ENCODE measurements at places on chromosomes 11 and 22.

GRCh38 chr11:31817054-31817620, 6.0 kb upstream of the PAX6 start:
- no peak for DNase-seq

- DNase-seq = no peak
Observed at GRCh38 chr22:43996170-43996980, 27.7 kb upstream of the PARVB start.

DNA sequence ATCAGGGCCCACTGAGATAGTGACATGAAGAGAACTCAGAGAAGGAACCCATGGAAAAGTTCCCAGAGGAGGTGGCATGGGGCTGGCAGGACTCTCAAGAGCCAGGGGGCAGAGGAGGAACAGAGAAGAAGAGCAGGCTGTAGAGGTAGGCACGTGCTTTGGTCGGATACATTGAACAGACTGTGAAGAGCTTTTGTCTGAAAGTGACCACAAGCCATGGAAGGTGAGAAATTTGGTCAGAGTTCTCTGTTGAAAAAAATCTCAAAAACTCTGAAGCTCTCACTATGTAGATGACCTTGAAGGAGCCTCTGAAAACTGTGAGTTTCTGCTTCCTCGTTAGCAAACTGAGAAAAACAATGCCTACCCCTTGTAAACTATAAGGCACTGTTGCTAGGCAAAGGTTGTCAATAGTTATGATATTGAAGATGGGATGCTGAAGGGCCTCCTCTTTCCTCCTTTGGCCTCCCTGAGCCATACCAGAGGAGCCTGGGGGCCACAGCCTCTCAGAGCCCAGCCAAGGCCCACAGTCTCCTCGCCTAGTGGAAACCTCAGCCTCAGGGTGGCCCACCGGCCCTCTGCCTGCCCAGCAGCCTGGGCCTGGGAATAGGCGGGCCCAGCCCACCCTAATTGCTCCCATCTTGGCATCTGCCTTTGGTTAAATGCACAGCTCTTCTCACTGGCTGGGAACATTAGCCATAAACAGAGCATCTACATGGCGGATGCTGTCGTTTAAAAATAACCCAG, 415.7 kb downstream of the SOX6 start:
- DNase-seq = no peak

DNA sequence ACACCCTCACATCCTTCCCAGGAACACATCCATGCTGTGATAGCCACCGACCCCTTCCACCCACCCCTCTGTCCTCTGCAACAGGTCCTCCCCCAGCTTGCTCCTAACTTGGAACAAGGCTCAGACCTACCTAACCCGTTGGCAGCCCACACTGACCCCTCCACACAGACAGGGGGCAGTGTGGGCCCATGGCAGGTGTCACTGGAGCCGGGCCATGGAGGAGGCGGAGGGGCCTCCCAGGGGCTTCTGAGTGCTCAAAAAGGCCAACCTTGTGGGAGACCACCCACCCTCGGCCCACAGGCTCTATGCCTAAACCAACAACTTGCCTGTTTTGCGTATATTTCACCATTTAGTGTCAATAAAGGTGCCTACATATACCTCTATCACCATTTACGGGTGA, 57.0 kb downstream of the CERK start:
- no peak for DNase-seq

DNA sequence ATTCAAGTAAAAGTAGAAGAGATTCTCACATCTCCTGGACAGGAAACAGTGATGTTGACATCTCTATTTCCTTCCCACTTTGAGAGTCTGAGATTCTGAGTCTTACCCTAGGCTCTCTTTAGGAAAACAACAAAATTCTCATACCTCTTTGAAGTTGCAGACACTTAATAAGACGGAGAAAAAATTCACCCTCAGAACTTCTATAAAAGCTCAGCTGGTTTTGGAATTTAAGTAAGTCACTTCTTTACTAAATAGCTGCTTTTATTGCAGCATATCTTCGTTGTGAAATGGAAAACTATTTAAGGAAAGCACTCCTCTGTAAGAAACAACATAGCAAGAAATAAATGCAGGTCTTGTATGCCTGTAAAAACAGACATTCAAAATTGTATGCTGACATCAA, 79.1 kb downstream of the MSANTD4 start:
- DNase-seq = no peak

GRCh38 chr11:91707652-91708482, 516.8 kb upstream of the FAT3 start:
- no peak for DNase-seq

DNA sequence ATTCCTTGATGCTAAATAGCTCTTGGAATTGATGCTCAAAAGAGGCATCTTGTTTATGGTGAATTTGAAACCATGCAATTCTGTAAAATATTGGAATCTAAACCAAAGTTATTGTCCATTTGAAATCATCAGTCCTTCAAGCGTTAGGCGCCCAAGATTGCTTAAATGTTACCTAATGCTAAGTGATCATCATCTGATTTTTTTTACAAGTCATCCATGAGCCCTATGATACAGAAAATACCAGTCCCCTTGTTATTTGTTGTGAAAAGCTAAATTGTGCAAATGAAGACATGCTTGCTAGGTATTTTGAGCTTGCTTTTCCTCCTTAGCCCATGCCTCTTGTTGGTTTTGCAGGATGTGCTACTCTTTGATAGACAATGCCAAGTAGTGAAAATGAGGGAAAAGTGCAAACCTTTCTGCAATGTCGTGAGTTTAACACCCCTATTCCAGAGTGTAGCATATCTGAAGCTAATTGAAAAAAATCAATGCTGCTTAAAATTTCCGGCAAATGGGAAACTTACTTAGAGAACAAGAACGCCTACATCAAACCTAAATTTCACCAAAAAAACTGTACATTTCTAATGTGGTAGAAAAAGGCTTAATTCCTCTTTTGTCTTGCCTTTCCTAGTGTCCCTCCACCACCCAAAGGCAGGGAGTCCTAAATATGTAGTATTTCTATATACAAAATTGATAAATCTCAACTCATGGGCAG, 1.9 kb downstream of the GRK3 start:
- DNase-seq = no peak

DNA sequence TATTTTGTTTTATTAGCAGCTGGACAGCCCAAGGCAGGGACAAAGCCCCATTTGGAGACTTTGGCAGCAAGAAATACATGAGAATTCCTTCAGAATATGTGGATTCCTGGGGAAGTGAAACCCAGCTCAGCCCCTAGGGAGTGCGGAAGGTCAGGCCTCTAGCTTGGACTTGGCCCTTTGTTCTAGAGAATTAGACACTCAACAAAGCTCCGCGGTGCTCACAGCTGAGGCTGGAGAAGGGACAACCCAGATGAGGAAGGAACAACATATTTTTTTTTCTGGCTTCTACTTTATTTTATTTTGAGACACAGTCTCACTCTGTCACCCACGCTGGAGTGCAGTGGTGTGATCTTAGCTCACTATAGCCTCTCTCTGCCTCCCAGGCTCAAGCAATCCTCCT, 44.7 kb upstream of the SEPTIN5 start:
- DNase-seq = no peak

- no peak for DNase-seq
Observed at GRCh38 chr11:119223856-119224255, 17.7 kb downstream of the CBL start.

GRCh38 chr11:133034929-133035328, 497.4 kb downstream of the OPCML start:
- no peak for DNase-seq

GRCh38 chr11:34028425-34028824, 23.1 kb upstream of the CAPRIN1 start:
- DNase-seq = no peak

- DNase-seq = no peak
Observed at GRCh38 chr22:23236026-23236425, 55.7 kb downstream of the BCR start.

DNA sequence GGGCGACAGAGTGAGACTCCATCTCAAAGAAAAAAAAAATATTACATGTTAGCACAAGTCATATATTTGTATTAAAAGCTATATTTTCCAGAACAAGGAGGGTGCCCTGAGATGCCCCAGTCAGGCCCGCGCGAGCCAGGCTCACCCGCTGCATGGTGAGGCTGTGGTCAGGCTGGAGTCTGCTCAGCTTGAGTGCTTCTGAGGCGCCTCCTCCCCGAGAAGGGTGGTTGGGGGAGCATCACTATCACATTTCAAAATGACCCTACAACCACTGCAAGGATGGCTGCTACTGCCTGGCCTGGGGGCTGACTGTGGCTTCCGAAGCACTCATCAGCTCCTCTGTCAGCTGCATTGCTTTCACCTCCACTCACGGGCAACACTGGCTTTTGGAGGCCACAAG, 77.1 kb downstream of the SCUBE1 start:
- DNase-seq = no peak

- DNase-seq = peak; percentile 73
Observed at GRCh38 chr22:46001426-46002106, 24.6 kb upstream of the WNT7B start.

DNA sequence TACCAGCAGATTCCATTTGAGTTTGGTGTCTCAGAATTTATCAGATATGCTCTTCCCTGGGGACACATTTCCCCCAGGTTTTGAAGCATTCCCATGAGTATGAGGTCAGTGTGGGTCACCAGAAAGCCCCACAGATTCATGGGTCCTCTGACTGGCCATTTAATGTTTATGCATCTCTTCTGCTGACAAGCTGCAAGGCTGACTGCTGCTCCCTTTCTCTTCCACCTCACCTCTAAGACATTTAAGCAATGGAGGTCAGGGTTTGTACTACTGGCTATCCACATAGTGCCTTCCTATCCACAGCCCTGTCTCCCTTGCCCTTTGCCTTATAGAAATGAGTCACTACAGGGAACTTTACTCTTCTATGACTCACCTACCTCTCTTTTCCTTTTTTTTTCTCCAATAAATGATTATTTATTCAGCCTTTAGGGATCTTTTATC, 106.0 kb upstream of the TIMP3 start:
- DNase-seq = no peak

GRCh38 chr11:61974766-61975631, 7.6 kb upstream of the FTH1 start:
- no peak for DNase-seq

DNA sequence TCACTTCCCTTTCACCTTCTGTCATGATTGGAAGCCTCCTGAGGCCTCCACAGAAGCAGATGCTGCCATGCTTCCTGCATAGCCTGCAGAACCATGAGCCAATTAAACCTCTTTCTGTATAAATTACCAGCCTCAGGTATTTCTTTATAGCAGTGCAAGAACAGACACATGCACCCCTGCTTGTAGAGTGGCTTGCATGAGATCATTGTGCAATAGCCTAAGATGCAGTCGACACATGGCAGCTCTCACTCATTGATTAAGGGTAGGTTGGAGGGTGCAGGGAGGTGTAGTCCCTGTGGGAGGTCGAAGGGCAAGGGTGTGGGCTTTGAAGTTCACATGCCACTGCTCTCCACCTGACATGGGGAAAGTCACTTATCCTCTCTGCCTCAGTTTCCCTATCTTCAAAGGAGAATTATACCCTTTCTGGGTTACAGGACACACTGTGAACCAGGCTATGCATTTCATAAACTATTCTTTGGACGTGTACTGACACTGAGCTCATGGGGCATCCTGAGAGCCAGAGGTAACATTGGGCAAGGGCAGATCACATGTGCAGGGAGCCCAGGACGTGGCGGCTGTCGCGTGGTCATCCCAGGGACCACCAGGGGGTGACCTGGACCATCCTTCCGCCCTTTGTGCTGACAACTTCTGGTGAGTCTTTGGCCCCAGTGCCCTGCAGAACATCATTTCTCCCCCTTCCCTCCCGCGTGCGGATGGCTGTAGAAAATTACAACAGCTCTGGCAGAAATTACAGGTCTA, 69.2 kb upstream of the SHANK2 start:
- DNase-seq = no peak

GRCh38 chr22:28018461-28018927, 99.4 kb upstream of the PITPNB start:
- DNase-seq = no peak

- no peak for DNase-seq
Observed at GRCh38 chr11:14611939-14612338, 31.7 kb upstream of the PDE3B start.

DNA sequence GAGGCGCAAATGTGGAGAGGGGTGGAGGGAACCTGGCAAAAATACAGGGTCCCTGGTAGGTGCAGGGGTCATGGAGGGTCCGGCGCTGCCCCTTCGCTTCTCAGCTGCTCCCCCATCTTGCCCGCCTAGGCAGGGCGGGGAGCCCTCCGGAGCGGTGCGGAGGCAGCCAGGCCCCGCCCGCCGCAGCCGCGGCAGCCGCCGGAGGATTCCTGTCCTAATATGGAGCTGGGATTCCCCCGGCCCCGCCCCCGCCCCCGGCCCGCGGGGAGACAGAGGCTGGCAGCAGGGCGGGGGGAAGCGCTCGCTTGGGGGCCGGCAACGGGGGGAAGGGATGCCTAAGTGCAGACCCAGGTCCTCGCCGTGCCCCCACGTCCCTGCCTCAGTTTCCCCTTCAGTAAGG, 1.0 kb upstream of the NPAS4 start:
- no peak for DNase-seq

DNA sequence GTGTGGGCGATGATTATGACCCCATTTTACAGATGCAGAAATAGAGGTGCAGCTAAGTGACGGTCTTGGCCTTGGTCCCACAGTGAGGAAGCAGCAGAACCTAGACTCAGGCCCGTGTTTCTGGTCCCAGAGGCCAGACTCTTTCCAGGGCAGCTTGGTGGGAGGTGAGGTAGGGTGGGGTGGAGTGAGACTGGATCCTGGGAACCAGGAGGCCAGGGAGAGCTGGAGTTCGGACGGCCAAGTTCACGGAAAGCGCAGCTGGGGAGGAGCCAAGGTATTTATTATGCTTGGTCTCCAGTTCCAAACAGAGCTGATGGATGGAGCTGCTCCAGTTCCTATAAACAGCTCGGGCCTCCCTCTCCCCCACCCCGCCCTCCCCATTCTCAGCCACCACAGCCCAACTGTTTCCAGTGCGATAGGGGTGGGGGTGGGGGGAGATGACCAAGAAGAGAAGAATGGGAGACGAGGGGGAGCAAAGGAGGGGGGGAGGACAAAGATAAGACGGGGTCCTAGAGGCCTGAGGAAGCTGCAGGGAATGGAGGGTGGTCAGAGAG, 16.2 kb downstream of the LRRC32 start:
- no peak for DNase-seq

GRCh38 chr11:1546536-1547466, 25.3 kb downstream of the DUSP8 start:
- DNase-seq = no peak

GRCh38 chr11:27720277-27720830, 20.1 kb upstream of the BDNF start:
- no peak for DNase-seq

GRCh38 chr22:23862103-23862502, 4.4 kb downstream of the SLC2A11 start:
- DNase-seq = no peak

DNA sequence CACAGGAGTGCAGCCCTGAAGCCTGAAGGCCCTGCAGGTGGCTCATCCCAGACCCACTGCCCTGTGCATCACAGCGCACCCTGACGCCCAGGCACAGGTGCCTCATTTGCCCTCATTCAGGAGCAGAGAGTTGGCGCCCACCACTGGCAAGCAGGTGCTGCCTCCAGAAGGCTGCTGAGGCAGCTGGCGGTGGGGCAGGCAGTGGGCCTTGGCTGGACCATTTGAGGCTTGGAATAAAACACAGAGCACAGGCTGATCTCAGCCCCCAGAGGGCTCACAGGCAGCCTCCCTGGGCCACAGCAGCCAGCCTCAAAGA, 1151.9 kb downstream of the BRD1 start:
- no peak for DNase-seq

GRCh38 chr11:9049959-9050358, 41.4 kb downstream of the SCUBE2 start:
- DNase-seq = no peak

Measured in NCI-H1417 treated with DMSO at 0.1 percent for 48 hours (cell line).